ENCODE measurements at places on chromosomes 3 and 15.

DNA sequence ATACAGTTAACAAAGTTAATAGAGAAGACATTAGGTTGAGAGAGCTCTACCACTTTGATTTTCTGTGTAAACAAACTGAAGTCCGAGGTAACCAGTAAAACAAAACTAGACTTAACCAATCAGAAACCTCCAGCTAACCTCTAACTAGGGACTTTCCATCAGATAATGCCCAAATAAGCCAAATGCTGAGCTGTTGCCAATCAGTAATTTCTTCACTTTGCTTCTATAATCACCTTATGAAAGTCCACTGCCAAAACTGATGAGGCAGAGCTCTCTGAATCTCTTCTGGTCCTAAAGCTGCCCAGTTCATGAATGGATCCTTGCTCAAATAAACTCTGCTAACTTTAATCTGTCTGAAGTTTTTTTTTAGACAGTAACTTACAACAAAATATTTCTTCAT, 448.0 kb upstream of the NECTIN3 start:
- DNase-seq: no peak

GRCh38 chr3:192915304-192915703, 2.4 kb downstream of the MB21D2 start:
- no peak for DNase-seq

DNA sequence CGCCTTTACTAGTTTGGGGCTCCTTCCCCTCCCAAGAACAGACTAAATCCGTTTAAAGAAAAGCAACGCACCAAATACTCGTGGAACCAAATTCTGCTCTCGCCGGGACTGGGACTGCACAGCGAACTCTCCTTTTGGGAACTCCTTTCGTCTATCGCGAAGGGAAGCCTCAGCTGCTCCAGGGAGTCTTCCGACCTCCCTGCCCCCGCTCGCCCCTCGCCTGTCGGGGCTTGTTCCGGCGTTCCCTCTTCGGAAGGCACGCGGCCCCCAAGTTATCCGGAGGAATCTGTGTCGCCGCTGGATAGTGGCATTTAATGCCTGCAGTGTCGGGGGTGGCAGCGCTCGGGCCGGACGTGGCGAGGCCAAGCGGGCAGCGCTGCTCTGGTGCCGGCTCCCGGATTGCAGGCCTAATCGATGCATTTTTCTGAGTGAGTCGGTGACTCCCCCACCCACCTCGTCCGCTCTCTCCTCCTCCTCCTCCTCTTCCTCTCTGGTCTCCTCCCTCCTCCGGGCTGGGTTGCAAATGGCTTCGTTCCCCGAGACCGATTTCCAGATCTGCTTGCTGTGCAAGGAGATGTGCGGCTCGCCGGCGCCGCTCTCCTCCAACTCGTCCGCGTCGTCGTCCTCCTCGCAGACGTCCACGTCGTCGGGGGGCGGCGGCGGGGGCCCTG, at the start of gene TRIM71:
Gene TRIM71, plus strand, starts transcription at position 440 of the 671 bp plus-strand sequence. Its CDS starts 84 bp downstream, at position 524.
- peak; percentile 8 for DNase-seq

GRCh38 chr3:184015381-184016019, 2.2 kb downstream of the ABCC5 start:
- DNase-seq: no peak

DNA sequence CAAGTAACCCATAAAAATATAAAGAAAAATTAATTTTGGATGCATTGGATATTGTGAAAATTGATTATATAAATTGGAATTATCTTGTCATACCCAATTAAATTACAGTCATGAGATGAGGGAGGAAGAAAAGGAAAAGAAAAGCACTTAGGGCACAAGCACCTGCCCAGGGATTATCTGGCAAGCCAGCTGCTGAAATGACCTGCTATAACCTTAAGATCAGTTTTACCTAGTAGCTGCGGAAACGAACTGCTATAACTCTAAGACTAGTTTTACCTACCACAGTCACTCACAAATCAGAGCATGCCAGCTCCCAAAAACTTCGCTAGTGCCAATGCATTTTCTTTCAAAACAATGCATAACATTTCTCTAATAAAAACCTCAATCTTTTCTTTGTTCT, 26.2 kb downstream of the LRRFIP2 start:
- DNase-seq: no peak

DNA sequence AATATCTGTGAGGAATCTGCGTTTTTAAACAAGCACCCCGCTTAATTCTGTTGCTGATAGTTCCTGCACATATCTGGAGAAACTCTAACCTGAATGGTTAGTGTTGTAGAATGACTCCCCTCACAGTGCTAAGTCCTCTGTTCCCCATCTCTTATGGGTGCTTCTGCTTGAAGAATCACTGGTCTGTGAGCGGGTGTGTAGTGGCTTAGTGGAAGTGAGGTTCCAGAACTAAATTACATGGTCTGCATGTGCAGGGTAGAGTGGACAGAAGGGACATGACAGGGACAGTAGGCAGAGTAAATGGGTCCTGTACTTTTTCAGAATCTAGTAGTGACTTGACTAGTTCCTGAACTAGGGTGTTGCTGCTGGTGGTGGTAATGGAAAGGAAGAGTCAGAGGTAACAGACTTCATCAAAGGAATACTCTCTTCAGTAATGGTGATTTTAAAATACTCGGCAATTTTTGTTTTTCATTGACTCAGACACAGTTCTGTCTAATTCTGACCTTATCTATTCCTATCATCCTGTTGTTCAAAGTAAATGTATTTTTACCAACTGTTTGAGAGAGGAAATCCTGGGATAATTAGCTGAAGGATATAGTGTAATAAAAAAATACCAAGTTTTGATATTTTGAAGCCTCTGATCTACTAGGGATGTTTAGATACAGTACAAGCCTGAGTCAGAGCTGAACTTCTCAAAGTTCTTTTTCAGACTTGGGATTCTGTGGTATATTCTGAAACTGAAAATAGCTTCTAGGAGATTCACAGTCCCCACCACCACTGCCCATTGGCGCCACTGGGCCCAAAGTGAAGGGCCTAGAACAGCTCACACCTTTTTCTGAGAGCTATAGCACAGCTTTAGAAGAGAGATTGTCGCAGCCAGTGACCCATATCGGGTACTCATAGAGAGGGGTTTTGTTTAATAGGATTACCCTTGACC, 55.5 kb downstream of the FNDC3B start:
- DNase-seq: no peak

DNA sequence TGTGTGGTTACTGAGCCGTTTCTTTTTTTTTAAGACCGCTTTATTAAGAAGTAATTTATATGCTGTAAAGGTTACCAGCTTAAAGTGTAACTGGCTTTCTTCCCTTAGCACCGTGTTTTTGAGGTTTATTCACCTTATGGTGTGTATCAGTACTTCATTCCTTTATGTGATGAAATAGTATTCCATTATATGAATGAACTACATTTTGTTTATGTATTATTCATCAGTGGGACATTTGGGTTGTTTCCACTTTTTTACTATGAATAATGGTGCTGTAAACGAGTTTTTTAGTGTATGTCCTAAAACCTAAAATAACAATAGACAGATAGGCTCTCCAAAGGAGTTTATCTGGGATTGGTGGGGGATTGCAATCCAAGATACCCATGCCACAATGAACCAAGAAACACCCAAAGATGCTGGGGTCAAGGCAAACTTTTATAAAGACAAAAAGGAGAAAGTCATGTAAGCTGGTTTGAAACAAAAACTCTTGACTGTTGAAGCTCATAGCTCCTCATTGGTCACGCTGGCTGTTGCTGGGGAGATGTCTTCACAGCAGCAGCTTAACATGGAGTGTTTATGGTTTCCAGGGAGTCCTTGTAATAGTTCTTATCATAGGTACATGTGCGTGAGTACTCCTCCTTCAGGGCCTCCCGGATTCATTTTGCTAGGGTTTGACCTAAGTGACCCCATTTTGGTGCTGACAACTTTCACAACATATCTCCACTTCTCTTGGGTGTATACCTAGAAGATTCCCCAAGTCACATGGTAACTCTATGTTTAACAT, 16.0 kb downstream of the TM2D3 start:
- no peak for DNase-seq

DNA sequence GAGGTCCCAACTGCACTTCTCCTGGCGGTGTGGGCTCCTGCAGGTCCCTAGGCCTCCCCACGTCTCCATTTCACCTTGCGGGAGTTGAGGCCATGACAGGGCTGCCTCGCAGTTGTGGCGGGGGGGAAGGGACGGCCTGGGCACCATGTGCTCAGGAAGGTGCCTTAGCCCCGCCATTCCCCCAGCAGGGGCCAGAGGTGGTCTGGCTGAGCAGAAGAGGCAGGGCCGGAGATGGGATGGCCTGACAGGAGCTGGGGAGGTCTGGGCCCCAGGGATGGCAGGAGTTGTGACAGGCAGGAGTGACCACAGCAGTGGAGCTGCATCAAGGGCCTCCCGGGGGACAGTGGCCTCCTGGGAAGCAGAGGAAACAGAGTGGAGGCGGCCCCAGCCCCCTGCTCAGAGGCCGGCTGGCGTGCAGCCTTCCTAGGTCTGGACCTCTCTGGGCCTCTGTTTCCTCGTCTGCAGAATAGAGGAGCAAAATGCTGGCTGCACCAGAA, 18.7 kb upstream of the KLF15 start:
- no peak for DNase-seq

DNA sequence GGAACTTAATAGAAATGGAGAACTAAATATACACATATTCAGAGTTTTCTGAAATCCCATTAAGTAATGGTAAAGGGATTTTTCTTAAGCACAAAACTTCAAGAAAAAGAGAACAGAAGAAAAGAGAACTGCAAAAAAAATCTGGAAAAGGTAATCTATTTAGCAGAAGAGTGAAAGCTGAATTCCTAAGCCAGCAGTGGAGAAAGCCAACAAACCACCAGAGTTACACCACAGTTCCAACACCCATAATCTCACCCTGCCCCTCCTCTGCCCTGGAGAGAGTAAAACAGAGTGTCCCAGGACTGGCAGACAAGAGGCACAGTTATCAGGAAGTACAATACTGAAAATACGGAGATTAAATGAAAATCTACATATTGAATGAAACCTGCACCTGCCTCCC, 29.4 kb downstream of the TP53BP1 start:
- DNase-seq: no peak

GRCh38 chr3:42718338-42718737, 15.7 kb upstream of the HHATL start:
- no peak for DNase-seq

DNA sequence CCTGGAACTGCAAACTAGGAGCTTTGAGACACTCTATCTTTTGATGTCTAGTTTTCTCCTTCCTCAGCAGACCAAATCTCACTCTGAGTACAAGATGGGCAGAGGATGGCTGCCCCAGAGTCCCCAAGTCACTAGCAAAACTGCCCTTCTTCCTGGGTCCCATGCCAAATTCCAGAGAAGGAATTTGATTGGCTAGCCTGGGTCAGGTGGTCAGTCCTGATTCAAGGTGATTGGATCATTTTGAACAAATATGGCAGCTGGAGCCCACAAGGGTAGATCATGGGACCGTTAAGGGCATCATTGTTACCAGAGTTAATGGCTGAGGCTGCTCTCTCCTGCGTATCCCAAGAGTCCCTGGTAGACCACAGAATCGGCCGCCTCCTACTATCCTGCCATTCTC, 21.7 kb downstream of the SLC6A1 start:
- DNase-seq: no peak

GRCh38 chr15:79562403-79562815, 130.3 kb downstream of the MINAR1 start:
- no peak for DNase-seq

DNA sequence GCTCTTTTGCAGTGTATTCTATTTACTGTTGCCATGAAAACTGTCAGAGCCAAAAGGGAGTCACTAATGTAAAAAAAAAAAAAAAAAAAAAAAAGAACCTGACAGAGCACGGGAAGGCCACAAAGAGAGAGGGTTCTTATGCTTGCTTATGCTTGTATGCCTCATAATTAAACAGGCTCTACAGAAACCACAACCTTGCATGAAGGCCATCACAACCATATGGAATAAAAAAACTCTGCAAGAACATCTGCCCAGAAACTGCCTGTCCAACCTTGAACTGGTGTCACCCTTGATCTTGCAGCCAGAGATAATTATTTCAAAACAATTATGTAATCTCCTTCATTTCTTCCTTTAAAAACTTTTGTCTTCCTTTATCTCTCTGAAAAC, 50.1 kb downstream of the CFAP20DC start:
- DNase-seq: no peak

- no peak for DNase-seq
These were observed 45.0 kb upstream of the FAH start for GRCh38 chr15:80107774-80108173.

DNA sequence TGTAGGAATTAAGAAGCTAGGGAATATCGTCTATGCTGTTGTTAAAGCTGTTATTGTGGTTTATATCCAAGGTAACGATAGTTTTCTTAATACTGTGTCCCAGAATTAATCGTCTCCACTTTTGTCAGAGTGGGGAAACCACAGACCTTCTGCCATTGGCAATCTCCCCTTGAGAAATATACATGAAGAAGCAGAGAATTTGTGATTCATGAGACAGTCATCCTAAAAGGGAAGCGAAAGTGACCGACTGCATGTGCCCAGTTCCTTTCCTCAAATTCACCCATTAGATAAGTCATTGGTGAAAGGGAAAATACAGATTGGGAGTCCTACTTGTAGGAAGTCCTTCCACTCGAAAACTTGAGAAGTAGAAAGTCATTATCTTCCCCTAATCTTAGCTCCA, 26.6 kb downstream of the DIPK2A start:
- DNase-seq: no peak

- no peak for DNase-seq
These were observed 9.2 kb downstream of the CHCHD6 start for GRCh38 chr3:126713199-126713598.

DNA sequence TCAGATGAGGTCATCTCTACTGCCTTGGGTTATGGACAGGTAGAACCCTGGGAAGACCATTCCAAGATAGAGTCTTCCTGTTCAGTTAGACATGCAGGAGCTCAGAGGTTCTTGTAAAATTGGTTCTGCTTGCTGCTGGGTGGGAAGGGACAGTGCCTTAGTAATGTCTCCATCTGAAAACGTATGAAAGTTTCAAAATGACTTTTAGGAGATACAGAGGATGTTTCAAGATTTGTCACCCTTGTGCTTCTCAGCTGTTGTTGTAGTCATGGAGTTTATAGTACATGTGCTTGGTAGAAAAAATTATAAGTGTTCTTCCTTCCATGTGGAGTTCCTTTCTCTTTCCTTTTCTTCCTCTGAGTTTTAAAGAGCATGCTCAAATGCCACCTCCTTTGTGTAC, 885.2 kb upstream of the CFAP20DC start:
- DNase-seq: no peak

GRCh38 chr3:37293646-37294045, 119.3 kb upstream of the LRRFIP2 start:
- DNase-seq: no peak

DNA sequence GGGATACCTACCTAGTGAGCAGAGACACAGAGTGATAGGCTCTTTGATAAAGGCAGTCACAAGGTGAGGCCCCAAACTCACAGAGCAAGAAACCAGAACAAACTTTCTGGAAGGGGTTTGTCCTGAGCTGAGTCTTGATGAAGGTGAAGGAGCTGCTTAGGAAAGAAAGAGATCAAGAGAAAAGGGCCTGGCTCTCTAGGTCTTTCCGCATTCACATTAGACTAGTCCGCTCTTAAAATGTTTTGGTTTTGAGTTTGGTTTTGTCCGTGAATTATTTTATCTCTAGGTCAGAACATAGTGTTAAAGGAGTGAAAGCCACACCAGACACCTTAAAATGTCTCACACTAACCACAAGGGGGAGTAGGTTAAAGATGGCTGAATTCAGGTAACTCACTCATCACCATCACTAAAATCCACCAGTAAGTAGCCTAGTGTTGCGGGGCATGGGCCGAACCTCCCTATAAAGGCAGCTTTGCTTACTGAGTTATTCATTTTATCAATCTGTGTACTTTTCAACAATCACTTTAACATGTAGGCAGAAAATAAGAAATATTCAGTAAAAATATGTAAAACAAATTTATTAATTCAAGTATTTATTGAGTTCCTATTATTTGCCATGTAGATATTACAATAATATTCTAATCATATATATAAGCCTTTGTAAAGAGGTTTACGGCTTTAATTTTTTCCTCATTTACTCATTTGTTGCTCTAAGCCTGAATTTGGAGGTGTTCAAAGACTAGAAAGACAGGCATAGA, 121.5 kb upstream of the TSC22D2 start:
- DNase-seq: no peak
